ENCODE measurements at places on chromosomes 5 and 9.

DNA sequence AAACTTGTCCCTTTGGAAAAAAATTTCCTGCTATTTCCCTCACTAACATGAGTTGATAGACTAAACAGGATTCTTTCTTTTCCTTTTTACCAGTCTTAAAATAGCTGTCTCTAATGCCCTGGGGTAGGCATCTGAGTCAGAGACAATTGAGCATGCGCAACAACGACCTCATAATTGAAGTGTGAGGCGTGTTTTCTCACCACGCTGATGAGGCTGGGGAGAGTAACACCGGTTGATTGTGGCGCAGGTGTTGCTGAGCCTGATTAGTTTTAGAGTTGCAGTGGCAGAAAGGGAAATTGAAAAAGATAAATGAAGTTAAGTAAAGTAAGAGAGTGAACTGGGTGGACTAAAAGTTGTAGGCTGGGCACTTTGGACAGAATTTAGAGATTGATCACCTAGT lies 213.7 kb downstream of the TLR4 start:
- no peaks in the 10 kb centered on the region for H3K36me3 ChIP-seq
- no peaks in the 10 kb centered on the region for H3K4me1 ChIP-seq
- H3K4me3 ChIP-seq = no peak overlapping the region
- no peak for DNase-seq
- H3K27me3 ChIP-seq = peaks cover 3% of the 10 kb centered on the region
- H3K27ac ChIP-seq = no peak overlapping the region

DNA sequence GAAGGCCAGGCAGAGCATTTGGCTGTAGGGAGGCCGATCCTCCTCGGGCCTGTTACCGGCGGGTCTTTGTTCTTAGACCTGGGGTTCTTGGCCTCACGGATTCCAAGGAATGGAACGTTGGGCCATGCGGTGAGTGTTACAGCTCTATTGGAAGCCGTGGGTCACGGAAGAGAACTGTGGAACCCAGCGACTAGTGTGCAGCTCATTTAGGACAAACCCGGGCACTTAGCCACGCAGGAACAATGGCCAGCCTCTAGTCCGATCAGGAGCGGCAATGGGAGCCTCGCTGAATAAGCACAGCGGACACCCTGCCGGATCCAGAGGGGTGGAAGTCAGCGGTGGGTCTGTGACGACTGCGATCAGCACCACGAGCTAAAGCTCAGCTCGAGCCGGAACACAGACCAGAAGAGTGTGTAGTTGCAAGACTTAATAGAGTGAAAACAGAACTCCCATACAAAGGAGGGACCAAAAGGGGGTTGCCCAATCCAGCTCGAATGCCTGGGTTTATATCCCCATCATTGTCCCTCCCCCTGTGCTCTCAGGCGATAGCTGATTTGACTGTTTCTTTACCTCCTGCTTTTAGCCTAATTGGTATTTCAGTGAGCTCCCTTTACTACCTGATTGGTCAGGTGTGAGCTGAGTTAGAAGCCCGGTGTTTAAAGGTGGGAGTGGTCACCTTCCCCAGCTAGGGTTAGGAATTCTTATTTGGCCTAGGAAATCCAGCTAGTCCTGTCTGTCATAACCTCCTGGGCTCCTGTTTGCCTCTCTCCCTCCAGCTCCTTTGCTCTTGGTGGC lies 53.7 kb upstream of the RPL26L1 start:
- DNase-seq = no peak
- H3K4me1 ChIP-seq = peaks cover 76% of the 10 kb centered on the region
- H3K36me3 ChIP-seq = peaks cover 8% of the 10 kb centered on the region
- H3K27me3 ChIP-seq = no peaks in the 10 kb centered on the region
- H3K4me3 ChIP-seq = no peak overlapping the region

- H3K27me3 ChIP-seq = no peaks in the 10 kb centered on the region
- DNase-seq = no peak
- no peaks in the 10 kb centered on the region for H3K36me3 ChIP-seq
- peaks cover 38% of the 10 kb centered on the region for H3K4me1 ChIP-seq
- peak overlapping the region; percentile 24 for H3K27ac ChIP-seq
Measured at GRCh38 chr5:169004551-169004950, 296.4 kb downstream of the SLIT3 start.

GRCh38 chr5:139262742-139263445 lies 30.6 kb upstream of the MATR3 start:
- H3K4me3 ChIP-seq = no peak overlapping the region
- H3K36me3 ChIP-seq = no peaks in the 10 kb centered on the region
- H3K27me3 ChIP-seq = peaks cover 5% of the 10 kb centered on the region
- peaks cover 2% of the 10 kb centered on the region for H3K4me1 ChIP-seq
- H3K27ac ChIP-seq = peak overlapping the region; percentile 23

DNA sequence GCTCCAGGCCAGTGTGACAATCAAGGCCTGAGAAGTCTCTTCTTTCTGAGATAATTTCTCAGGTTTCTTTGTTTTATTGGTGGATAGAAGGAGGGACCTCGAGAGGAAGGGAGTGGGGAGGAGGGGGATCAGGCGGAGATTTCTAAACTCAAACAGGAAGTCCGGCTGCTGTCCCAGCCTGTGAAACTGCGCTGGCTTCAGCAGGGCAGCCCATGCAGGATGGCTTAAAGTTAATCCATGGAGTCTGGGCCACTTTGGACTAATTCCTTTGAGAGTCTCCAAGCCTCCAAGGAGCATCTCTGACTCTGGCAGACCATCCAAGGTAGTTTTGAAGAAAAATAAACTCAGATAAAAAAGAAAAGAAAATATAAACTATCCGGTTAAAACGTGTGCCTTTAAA lies 378.5 kb downstream of the MLLT3 start:
- DNase-seq = no peak
- H3K4me1 ChIP-seq = no peaks in the 10 kb centered on the region
- peaks cover 17% of the 10 kb centered on the region for H3K27me3 ChIP-seq
- H3K27ac ChIP-seq = no peak overlapping the region
